Keratinocyte (primary cell): ENCODE measurements at places on chromosomes 6 and 20.
A peak's percentile ranks its signal among the peaks of the same experiment; 100 is the strongest.

- no peaks in the 10 kb centered on the region for H3K4me1 ChIP-seq
- no peaks in the 10 kb centered on the region for H3K36me3 ChIP-seq
- no peak overlapping the region for H3K27ac ChIP-seq
- H3K27me3 ChIP-seq, result no peaks in the 10 kb centered on the region
These were observed 312.6 kb upstream of the ID4 start for GRCh38 chr6:19524366-19525186.

GRCh38 chr6:158643836-158644230 is 710 bp downstream of the DYNLT1 start:
- peaks cover 6% of the 10 kb centered on the region for H3K36me3 ChIP-seq
- peak overlapping the region; percentile 67 for H3K4me3 ChIP-seq

DNA sequence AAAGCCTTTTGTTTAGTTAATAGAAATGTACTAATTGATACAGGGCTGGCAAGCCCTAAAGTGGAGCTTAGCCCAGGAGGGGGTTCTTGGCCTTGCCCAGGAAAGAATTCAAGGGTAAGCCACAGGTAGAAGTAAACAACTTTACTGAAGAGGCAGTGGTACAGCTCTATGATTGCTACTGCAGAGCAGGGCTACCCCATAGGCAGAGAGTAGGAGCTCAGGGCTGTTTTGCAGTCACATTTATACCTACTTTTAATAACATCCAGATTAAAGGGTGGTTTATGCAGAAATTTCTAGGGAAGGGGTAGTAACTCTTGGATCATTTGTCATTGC is 680.4 kb upstream of the GJE1 start:
- H3K36me3 ChIP-seq, result no peaks in the 10 kb centered on the region
- peak overlapping the region; percentile 37 for H3K27ac ChIP-seq
- DNase-seq, result no peak
- H3K27me3 ChIP-seq, result no peaks in the 10 kb centered on the region

GRCh38 chr20:64110411-64111068 is 3.2 kb upstream of the NPBWR2 start:
- no peaks in the 10 kb centered on the region for H3K4me1 ChIP-seq
- H3K36me3 ChIP-seq, result no peaks in the 10 kb centered on the region
- no peak overlapping the region for H3K27ac ChIP-seq
- no peak overlapping the region for H3K4me3 ChIP-seq
- no peak for DNase-seq

DNA sequence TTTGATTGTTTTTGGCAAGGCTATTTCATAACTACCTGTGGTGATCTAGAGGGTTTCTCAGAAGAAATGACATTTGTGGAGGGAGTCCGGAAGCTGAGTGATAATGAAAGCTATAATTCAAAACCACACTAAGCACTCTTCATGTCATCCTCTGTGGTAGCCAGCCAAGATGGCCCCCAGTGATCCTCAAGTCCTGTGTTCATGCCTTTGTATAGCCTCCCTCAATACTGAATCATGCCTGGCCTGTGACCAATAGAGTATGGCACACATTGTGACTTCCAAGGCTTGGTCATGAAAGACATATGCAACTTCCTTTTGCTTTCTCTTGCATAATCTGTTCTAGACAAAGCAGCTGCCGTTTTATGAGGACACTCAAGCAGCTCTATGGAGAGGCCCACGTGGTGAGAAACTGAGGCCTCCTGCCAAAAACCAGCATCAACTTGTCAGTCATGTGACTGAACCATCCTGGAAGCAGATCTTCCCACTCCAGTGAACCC is 12.8 kb upstream of the DNAAF9 start:
- no peaks in the 10 kb centered on the region for H3K27me3 ChIP-seq
- H3K36me3 ChIP-seq, result no peaks in the 10 kb centered on the region
- DNase-seq, result peak; percentile 81
- H3K27ac ChIP-seq, result peak overlapping the region; percentile 32
- peaks cover 12% of the 10 kb centered on the region for H3K4me1 ChIP-seq
- no peak overlapping the region for H3K4me3 ChIP-seq

GRCh38 chr20:17972121-17972520 is 3.3 kb downstream of the MGME1 start:
- peak overlapping the region; percentile 95 for H3K4me3 ChIP-seq
- H3K27ac ChIP-seq, result peak overlapping the region; percentile 98
- no peak for DNase-seq
- peaks cover 22% of the 10 kb centered on the region for H3K4me1 ChIP-seq
- no peaks in the 10 kb centered on the region for H3K27me3 ChIP-seq
- H3K36me3 ChIP-seq, result peaks cover 3% of the 10 kb centered on the region

- no peak overlapping the region for H3K27ac ChIP-seq
- no peaks in the 10 kb centered on the region for H3K36me3 ChIP-seq
- peaks cover 21% of the 10 kb centered on the region for H3K4me1 ChIP-seq
- DNase-seq, result no peak
- no peaks in the 10 kb centered on the region for H3K27me3 ChIP-seq
These were observed 9.3 kb upstream of the HLA-DQB2 start for GRCh38 chr6:32772656-32773055.

- H3K4me3 ChIP-seq, result no peak overlapping the region
- no peaks in the 10 kb centered on the region for H3K36me3 ChIP-seq
- peaks cover 18% of the 10 kb centered on the region for H3K4me1 ChIP-seq
- H3K27me3 ChIP-seq, result peaks cover 5% of the 10 kb centered on the region
- no peak for DNase-seq
These were observed 32.3 kb upstream of the LY86 start for GRCh38 chr6:6556161-6556737.

DNA sequence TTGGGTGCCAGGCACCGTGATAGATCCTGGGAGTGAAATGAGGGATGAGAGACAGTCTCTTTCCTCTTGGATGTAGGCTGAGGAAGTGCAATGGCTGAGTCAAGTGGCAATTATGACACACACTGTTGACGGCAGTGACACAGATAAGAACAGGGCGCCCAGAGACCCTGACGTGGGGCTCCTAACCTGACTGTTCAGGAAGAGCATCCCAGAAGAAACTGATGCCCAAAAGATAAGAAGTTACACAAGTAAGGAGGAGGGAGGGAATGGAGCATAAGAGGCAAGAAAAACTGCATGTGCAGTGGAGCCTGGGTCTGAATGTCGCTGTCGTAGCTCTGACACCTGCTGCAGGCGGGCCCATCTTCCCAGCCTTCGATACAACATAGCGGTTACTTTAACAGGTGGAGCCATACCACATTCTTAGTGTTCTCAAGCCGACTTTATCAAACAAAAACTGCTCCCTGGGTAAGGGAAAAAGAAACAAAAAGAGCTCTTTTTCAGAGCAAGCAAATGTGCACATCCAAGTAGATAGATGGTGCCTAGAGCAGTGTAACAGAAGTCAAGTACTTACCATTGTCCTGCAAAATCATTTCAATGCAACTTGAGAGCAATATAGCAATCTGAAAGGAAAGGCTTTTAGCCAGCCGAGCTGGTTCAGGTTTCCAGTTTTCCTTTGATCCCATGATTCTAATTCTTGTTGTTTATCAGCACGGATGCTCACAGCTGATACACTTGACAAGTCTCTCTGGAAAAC is 463.9 kb upstream of the JARID2 start:
- H3K4me1 ChIP-seq, result peaks cover 10% of the 10 kb centered on the region
- no peaks in the 10 kb centered on the region for H3K27me3 ChIP-seq
- no peak for DNase-seq
- H3K36me3 ChIP-seq, result no peaks in the 10 kb centered on the region
- no peak overlapping the region for H3K27ac ChIP-seq

DNA sequence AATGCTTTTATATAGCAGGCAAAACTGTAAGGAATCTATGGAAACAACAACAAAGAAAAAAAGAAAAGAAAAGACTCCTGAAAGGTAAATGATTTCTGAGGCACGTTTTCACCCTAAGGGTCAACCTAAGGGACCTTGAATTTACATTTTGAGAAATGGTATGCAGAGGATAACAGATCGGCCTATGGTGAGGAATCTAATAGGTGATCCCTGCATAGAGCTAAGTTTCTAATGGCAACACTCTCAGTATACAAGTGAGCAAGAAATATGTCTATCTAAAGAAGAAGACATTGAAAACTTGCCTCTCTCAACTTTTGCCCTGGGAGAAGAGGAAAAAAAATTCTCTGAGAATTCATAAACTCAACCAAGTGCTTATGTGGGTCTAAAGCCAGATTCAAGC is 18.9 kb upstream of the AKAP7 start:
- H3K4me3 ChIP-seq, result no peak overlapping the region
- no peaks in the 10 kb centered on the region for H3K27me3 ChIP-seq
- H3K27ac ChIP-seq, result no peak overlapping the region
- DNase-seq, result no peak
- H3K4me1 ChIP-seq, result no peaks in the 10 kb centered on the region

DNA sequence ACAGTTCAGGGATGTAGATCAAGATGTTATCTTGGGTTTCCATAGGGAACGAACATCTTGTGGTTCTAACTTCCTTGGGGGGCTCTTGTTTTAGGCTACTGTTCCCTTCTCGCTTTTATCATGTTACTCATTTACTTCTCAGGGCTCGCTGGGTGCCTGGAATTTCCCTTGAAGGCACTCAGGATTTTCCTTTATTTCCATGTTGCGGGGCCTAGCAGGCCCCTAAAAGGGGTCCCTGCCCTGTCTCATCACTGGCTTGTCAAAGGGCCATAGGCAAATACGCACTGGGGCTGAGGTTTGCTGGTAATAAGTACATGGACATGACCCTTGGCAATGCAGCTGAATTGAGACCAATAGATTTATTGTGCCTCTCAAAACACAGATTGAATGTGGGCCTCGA is 262.3 kb downstream of the CDH4 start:
- H3K27me3 ChIP-seq, result no peaks in the 10 kb centered on the region
- H3K27ac ChIP-seq, result no peak overlapping the region
- DNase-seq, result no peak
- no peaks in the 10 kb centered on the region for H3K36me3 ChIP-seq
- H3K4me3 ChIP-seq, result no peak overlapping the region

DNA sequence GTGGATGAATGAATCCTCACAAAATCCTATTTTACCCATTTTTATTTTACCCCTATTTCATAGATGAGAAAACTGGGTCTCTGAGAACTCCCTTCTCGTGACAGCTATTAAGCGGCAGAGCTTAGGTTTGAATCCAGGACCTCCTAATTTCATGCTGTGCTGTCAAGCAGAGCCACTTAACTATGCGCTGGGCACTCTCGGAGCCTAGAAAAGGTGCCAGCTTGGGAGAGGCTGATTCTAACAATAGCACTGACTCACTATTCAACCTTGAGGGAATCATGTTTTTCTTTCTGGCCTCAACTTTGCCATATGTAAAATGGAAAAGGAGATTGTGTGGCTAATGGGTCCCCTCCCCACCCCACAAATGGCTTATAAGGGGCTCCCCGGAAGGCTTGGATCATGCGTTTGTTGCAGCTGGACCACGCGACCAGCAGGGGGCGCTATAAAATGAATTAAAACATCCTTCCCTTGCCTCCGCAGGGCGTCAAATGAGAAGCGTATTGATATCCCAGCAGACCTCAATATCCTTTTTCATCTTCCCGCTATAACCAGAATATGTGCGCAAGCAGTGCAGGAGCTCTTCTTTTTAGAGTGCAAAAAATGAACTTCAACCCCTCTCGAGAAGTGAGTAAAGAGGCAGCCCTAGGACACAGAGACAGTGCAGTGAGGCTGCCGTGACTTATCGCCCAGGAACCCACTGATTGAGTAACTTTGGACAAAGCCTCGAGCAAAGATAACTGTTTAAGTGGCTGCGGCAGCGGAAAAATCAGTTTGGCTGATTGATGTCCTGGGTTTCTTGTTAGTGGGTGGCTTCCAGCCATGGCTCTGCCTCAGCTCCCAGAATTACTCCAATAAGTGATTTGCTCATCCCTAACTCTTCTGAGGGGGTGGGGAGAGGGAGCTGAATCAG is 12.8 kb upstream of the PDYN start:
- no peak for DNase-seq
- no peaks in the 10 kb centered on the region for H3K4me1 ChIP-seq
- H3K4me3 ChIP-seq, result no peak overlapping the region
- H3K36me3 ChIP-seq, result no peaks in the 10 kb centered on the region
- no peak overlapping the region for H3K27ac ChIP-seq

GRCh38 chr6:107110200-107110599 is 5.1 kb downstream of the BEND3 start:
- no peak overlapping the region for H3K27ac ChIP-seq
- no peak for DNase-seq
- H3K27me3 ChIP-seq, result no peaks in the 10 kb centered on the region
- no peak overlapping the region for H3K4me3 ChIP-seq

GRCh38 chr20:3461911-3462677 is 8.7 kb upstream of the ATRN start:
- H3K4me1 ChIP-seq, result no peaks in the 10 kb centered on the region
- H3K4me3 ChIP-seq, result no peak overlapping the region

- H3K36me3 ChIP-seq, result no peaks in the 10 kb centered on the region
- H3K27me3 ChIP-seq, result peaks cover 11% of the 10 kb centered on the region
- DNase-seq, result no peak
These were observed at the start of gene KHDRBS2 for GRCh38 chr6:62285612-62286469. TSS of gene KHDRBS2 (minus strand) at chr6:62286225.

GRCh38 chr6:152404086-152404857 is 232.9 kb downstream of the SYNE1 start:
- no peak overlapping the region for H3K4me3 ChIP-seq
- no peaks in the 10 kb centered on the region for H3K27me3 ChIP-seq
- H3K36me3 ChIP-seq, result no peaks in the 10 kb centered on the region
- DNase-seq, result no peak

GRCh38 chr6:12083763-12084162 is 71.7 kb downstream of the HIVEP1 start:
- H3K27me3 ChIP-seq, result no peaks in the 10 kb centered on the region
- no peak for DNase-seq
- H3K4me1 ChIP-seq, result no peaks in the 10 kb centered on the region

DNA sequence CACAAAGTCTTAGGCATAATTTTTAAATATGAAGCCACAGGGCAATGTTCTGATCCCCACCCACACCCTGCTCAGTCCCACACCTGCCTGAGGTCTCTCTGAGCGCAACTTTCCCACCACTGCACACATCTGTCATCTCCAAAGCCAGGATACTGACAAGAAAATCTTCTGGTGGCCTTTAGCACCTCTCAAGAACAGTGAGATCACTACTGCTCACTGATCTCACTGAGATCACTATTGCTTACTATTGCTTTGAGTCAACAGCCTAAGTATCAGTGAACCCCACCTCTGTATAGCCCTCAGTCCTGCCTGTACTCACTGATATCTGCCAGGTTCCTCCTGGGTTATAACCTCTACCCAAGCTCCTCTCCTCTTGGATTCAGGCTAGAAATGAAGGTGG is 6.4 kb downstream of the TNFRSF21 start:
- peaks cover 2% of the 10 kb centered on the region for H3K36me3 ChIP-seq
- no peak overlapping the region for H3K4me3 ChIP-seq
- H3K4me1 ChIP-seq, result peaks cover 29% of the 10 kb centered on the region
- no peak for DNase-seq
- no peaks in the 10 kb centered on the region for H3K27me3 ChIP-seq
- no peak overlapping the region for H3K27ac ChIP-seq

GRCh38 chr6:7721649-7722048 is 4.2 kb upstream of the BMP6 start:
- peaks cover 7% of the 10 kb centered on the region for H3K4me1 ChIP-seq
- no peak overlapping the region for H3K4me3 ChIP-seq
- H3K27ac ChIP-seq, result no peak overlapping the region
- H3K36me3 ChIP-seq, result no peaks in the 10 kb centered on the region
- peaks cover 35% of the 10 kb centered on the region for H3K27me3 ChIP-seq
